ENCODE measurements at places on chromosomes 11 and 22.

- peak; percentile 86 for DNase-seq
Measured at GRCh38 chr11:121467965-121468364, 15.2 kb upstream of the SORL1-AS1 start.

GRCh38 chr11:106691807-106692365 is 326.4 kb downstream of the GUCY1A2 start:
- DNase-seq: no peak

GRCh38 chr11:33743291-33743690 is 7.1 kb upstream of the CD59 start:
- no peak for DNase-seq

DNA sequence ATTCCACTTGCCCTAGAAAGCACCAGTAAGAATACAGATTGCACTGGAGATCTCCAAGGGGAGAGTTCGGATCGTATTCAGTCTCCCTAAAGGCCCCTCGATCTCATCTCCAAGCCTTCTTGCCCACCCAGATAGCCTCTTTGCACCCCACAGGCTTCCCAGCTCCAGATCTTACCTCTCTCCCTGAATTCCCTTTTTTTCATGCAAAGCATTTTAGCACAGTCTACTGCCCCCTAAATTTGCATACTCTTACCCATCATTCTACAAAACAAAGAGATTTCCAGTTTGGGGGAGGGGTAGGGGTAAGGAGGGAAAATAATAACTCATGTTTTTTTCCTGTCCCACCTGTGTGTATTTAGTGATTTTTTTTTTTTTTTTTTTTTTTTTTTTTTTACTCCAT is 105.2 kb downstream of the NAV2 start:
- DNase-seq: no peak

- DNase-seq: peak; percentile 96
Measured at GRCh38 chr11:77047007-77047927, 13.1 kb downstream of the B3GNT6 start.

DNA sequence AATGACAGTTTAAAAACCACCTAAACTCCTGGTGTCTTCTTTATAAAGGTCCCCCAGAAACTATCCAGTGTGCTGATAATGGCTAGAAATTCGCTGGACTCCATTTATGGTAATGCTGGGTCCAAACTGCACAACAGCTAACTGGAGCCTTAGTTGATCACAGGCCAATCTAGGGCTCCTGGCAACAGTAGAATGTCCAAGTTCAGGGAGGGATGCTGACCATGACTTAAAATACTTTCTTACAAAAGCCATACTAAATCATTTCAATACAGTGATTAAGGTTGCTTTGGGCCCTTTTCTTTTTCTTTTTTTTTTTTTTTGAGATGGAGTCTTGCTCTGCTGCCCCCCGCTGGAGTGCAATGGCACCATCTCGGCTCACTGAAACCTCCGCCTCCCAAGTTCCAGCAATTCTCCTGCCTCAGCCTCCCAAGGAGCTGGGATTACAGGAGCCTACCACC is 14.5 kb upstream of the GAB2 start:
- no peak for DNase-seq

- no peak for DNase-seq
Measured at GRCh38 chr22:47818496-47818895, 1056.0 kb downstream of the TBC1D22A start.

GRCh38 chr11:120324932-120325810 is at the start of gene TLCD5:
Gene TLCD5, plus strand, starts transcription at chr11:120325299. Its CDS starts 2,143 bp downstream, at chr11:120327442.
- no peak for DNase-seq

- no peak for DNase-seq
Measured at GRCh38 chr11:78212586-78213371, 24.1 kb downstream of the USP35 start.

DNA sequence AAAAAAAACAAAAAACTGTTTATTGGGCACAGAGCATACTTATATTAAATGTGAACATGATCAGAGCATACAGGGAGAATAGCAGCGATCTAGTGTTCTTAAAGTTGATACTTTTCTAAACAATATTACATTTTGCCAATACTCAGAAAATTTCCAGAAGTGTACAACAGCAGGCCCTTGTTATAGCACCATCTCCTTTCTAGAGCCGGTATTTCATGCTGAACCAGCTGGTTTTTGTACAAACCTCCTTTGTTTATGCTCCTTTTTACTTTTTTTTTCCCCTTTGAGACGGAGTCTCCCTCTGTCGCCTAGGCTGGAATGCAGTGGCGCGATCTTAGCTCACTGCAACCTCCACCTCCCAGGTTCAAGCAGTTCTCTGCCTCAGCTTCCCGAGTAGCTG is 90.7 kb downstream of the PPP6R3 start:
- no peak for DNase-seq

- no peak for DNase-seq
Measured at GRCh38 chr11:1870326-1870696, 17.4 kb downstream of the LSP1 start.

GRCh38 chr11:119741369-119742262 is 12.6 kb upstream of the NECTIN1 start:
- peak; percentile 30 for DNase-seq

DNA sequence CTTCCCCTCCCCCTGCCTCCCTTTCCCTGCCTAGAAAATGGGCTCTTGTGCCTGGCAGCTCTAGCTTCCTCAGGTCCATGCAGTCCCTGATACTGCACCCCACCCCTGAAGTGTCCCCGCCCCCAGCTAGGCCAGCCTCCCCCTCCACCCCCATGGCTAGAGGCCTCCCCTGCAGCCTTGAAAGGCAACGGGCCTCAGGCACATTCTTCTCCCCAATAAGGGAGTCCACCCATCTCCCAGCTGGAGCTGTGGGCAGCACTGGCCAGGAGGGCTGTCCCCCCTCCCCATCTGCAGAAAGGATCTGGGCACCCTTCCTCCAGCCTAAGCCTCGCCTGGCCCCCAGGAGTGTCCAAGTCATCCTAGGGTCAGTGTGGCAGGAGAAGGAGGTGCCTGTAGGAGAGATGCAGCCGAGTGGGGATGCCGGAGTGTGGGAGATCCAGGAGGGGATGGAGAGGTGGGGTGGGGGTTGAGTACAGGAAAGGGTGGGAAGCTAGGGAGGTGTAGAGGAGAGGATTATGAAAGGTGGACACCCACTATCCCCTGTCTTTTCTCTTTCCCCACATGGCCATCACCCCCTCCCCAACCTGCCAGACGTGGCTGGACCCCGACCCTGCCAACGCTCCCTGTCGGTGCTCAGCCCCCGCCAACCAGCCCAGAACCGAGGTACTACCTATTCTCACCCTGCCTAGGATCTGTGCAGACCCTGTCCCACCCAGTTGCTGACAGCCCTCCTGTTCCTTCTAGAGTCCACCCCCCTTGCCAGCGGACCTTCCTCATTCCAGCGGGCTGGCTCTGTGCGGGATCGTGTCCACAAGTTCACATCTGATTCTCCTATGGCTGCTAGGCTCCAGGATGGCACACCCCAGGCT is 9.3 kb downstream of the SMTN start:
- DNase-seq: no peak

DNA sequence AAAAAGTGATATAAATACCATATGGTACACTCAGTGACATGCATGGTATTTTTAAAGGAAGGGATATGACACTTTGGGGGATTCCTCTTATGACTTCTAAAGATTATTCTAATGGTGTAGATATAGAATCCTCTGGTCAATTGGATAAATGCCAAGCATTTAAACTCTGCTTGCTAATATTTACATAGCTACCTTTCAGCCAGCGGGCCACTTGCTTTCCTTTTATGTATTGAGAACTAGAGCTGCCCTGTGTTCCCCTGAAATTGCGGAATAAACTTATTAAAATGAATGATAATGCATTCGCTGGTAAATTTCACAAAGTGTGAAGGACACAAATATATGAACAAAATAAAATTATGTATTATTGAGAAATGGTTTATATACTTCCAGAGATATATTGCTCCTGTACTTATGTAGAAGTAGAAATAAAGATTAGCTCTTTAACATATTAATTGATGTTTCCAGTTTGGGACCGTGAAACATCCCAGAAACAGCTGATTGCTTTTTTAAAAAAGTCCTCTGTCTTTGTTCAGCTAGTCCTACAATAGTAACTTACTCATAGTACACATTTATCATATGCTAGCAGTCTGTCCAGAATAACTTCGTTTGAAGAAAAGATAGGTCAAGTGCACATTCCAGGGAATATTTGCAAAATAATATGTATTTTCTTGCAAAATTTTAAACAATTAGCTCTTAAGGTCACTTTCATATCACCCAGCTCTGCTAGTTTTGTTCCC is 40.1 kb upstream of the CARD18 start:
- DNase-seq: no peak

DNA sequence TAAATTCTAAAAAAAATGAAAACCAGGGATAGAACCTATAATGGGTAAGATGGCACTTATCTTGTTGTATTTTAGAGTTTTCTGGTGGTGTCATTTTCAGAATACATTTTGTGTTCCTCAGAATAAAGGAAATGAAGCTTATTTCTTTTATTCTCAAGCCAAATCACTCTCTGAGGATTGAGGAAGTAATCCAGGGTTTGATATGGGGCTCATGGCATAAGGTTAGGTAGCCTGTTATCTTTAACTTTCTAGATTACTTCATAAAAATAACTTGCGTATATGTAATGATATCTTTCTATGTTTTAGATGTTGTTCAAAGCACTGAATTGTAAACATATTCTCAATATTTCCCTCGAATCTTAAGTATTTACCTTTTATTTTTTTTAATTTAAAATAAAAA is 33.5 kb downstream of the PDE3B start:
- DNase-seq: no peak

GRCh38 chr22:29555065-29555644 is 1.6 kb upstream of the THOC5 start:
- no peak for DNase-seq

GRCh38 chr11:83220260-83220659 is 26.7 kb downstream of the ANKRD42 start:
- DNase-seq: no peak

DNA sequence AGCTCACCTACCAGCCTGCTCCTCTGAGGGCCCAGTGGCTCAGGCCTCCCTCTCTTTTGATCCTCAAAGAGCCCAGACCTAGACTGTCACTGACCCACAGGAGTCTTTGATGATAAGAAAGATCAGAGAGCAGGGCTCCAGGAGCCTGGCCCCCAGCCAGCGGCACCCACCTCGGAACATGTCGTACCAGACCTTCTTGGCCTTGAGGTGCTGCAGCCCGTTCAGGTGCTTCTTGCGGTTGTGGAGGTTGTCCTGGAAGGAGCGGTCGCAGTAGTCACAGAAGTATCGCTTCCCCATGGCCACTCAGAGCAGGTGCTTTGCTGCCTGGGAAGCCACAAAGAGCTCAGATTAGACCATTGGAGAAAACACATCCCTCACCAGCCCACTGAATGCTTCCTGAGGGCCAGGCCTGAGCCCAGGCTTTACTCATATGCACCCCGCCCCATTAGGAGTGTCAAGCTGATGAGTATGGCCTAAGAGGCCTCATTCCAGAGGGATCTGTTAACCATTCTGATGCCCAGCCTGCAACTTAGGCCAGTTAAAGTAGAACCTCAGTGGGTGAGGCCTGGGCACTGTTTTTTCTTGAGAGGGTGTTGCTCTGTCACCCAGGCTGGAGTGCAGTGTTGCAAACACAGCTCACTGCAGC is 18.4 kb downstream of the ZMAT5 start:
- DNase-seq: no peak

- DNase-seq: no peak
Measured at GRCh38 chr11:8477151-8477550, 116.9 kb downstream of the STK33 start.

DNA sequence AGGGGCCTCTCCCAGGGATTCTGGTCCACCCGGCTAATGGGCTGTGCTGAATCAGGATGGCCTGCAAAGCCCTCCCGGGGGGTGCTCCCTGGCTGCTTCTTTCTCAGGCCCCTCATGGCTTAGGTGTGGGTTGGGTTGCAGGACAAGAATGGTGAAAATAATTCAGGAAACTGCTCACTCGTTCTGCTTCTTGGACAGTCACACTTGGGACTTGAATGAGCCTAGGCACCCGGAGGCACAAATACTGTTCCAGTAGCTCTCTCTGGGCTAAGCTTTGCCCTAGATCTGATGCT is 83.2 kb downstream of the TRIM29 start:
- DNase-seq: no peak

GRCh38 chr11:108472681-108473080 is 5.4 kb upstream of the C11orf65 start:
- no peak for DNase-seq

GRCh38 chr22:25919452-25919851 is 177.5 kb downstream of the MYO18B start:
- no peak for DNase-seq

- DNase-seq: no peak
Measured at GRCh38 chr22:47225080-47225930, 462.9 kb downstream of the TBC1D22A start.

GRCh38 chr11:12289667-12290476 is 87.5 kb upstream of the PARVA start:
- no peak for DNase-seq

GRCh38 chr11:68412593-68413475 is 47.7 kb upstream of the PPP6R3 start:
- no peak for DNase-seq

DNA sequence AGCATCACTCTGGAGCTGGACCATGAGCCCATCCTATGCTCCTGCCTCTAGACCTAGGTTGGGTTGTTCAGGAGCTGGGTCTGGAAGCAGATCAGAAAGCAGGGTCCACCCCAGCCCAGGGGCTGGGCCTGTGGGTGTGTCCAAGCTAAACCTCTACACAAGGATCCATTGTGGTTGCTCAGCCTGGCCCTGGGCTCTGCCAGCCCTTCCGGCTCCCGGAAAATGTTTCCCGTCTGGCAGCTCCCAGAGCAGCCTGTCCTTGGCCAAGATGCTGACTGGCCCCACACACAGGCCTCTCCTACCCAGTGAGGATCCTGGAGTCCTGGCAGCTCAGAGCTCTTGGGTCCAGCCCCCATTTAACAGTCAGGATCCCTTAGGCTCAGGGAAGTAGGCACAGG is 35.3 kb upstream of the FCHSD2 start:
- DNase-seq: no peak

DNA sequence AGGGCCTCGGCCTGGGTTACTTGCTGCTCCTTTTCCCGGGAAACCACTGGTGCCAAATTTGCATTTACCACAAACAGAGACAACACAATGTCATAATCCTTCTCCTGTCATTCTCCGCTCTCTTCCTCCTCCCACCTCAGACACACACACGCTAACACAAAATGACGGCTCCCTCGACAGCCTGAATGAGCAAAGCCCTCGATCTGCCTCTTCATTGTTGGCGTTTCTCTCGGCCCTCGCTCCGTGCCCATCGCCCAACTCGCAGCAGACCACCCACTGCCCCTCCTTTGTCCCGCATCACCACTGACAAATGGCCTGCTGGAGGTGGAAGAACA is 12.5 kb upstream of the TCF20 start:
- no peak for DNase-seq

- peak; percentile 27 for DNase-seq
Measured at GRCh38 chr11:34624069-34624468, 3.2 kb downstream of the EHF start.
